ENCODE measurements at places on chromosomes 6 and 20.

DNA sequence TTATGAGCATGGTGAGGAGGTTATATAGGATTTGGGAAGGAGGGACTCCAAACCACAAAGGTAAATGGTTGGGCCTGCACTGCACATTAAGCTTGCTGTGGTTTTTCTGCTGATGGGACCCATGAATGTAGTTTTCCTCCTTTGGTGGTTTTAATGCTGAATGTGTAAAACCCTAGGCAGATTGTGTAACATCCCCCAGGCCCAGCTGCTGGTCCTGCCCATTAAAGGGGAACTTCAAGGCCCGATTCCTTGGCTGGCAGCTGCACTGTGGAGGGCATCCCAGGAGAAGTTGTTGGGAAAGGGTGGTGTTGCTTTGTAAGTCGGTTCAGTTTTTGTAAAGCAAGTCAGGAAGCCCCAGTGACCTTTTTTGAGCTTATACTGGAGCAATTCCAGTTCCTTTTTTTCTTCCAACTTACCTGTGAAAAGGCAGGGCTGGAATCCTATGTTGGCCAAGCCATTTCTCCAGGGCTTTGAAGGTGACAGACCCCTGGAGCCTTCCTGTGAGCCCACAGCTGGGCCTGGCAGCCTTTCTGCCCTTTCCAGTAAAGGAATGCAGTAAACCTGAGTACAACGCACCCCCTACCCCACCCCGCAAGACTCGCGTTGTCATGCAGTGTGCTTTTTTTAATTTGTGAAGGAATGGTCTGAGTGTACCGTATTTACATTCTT is 43.1 kb upstream of the NAA20 start:
- DNase-seq = no peak

DNA sequence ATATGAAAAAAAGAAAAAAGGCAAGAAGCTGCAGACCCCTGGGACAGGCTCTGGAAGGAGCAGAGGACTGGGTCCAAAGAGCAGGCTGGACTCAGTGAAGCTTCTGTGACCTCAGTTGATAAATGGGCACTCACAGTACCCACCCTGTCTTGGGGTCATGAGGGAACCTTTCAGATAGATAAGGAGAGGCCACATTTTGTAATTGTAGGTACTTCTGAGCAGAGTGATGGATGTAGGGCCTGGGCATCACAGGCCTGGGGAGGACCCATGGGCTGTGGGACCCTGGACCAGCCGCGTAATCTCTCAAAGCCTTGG is 79.3 kb downstream of the SLC24A3 start:
- no peak for DNase-seq

DNA sequence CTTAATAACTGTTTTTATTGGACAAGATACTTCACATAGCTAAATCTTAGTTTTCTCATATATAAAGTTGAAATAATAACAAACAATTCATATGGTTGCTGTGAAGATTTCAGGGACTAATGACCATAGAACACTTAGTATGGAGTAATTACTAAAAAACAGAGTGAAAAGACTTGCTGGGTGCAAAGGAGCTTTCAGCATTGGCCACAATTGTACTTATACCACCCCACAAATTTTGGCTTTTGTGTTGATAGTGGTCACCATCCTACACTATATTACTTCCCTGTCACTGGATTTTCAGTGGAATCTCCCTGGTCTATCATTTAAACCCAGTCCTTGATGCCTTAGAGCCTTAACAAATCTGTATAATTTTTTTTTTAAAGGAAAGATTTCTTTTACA is 398.6 kb upstream of the EPHA7 start:
- no peak for DNase-seq

DNA sequence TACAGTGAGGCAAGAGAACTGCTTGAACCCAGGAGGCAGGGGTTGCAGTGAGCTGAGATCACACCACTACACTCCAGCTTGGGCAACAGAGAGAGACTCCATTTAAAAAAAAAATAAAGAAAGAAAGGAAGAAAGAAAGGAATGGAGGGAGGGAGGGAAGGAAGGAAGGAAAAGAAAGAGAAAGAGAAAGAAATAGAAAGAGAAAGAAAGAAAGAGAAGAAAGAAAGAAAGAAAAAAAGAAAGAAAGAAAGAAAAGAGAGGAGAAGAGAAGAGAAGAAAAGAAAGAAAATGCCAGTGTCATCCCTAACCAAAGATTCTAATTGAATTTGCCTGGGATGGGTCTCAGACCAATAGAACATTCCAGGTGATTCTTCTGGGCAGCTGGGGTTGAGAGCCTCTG is 4.2 kb downstream of the TGM3 start:
- DNase-seq = no peak

GRCh38 chr6:89270951-89271721 is 44.0 kb downstream of the GABRR2 start:
- DNase-seq = no peak

DNA sequence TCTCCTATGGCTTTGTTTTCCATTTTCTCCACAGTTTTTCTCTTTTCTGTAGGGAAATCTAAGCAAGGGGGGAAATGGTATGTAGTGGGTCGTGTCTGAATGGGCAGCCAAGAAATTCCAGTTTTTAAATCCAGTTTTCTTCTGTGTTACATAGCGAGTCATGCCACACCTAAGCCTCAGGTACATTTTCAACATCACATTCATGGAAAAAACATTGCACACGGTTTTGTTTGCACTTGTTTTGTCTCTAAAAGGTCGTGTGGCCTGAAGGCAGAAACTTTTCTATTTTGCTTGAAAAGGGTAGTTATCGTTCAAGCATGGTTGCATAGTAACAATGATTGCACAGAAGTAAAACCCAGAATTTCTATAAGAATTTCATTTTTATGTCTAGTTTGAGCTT is 70.5 kb downstream of the MOXD1 start:
- DNase-seq = no peak
